ELR (cell line): ENCODE measurements at places on chromosomes 3 and 15.

GRCh38 chr3:173911446-173911845 lies 513.9 kb downstream of the NLGN1 start:
- DNase-seq: no peak

DNA sequence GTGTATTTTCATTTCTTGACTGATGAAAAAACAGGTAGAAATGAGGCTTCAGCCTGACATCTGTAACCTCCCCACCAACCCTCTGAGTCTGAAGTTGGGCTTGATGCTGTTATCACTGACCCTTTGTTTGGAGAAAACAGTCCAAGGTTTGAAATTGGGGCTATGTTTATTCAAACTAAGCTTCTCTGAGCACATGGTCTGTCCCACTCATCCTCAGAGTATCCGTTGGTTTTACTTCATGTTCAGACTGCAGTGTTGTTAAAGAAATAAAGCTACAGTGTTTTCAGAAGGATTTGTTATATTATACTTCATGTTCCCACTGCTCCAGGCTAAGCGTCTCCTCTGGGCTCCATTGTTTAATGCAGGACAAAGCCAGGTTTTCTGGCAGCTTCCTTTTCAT lies 6.0 kb downstream of the MAPKBP1 start:
- no peak for DNase-seq

DNA sequence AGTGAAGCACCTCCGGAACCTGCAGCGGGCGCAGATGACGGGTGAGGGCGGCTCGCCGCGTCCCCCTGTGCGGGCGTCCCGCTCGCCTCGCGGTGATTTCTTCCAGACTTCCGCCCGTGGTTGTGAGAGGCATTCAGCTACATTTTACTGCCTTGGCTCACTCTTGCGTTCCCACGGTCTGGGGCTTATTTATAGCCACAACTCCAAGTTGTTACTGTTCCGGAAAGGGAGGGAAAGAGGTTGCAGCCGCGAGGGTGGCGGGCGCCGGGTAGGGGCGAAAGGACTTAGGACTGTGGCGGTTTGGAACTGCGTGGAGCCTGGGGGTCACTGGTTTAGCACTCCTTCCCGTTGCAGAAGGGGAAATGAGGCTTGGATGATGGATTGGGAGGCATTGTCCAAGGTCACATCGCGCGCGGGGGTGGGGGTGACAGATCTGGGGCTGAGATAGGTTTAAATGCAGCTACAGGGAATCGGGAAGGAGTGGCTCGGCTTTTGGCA lies 1.1 kb downstream of the HES1 start:
- peak; percentile 76 for DNase-seq

- no peak for DNase-seq
These were observed 420.6 kb downstream of the SHQ1 start for GRCh38 chr3:72427624-72428023.

GRCh38 chr15:27482287-27482686 lies 511.3 kb downstream of the GABRG3 start:
- DNase-seq: no peak

- DNase-seq: peak; percentile 66
These were observed 10.6 kb downstream of the TPM1 start for GRCh38 chr15:63052961-63053698.

- no peak for DNase-seq
These were observed 33.2 kb upstream of the RPP14 start for GRCh38 chr3:58272891-58273290.

DNA sequence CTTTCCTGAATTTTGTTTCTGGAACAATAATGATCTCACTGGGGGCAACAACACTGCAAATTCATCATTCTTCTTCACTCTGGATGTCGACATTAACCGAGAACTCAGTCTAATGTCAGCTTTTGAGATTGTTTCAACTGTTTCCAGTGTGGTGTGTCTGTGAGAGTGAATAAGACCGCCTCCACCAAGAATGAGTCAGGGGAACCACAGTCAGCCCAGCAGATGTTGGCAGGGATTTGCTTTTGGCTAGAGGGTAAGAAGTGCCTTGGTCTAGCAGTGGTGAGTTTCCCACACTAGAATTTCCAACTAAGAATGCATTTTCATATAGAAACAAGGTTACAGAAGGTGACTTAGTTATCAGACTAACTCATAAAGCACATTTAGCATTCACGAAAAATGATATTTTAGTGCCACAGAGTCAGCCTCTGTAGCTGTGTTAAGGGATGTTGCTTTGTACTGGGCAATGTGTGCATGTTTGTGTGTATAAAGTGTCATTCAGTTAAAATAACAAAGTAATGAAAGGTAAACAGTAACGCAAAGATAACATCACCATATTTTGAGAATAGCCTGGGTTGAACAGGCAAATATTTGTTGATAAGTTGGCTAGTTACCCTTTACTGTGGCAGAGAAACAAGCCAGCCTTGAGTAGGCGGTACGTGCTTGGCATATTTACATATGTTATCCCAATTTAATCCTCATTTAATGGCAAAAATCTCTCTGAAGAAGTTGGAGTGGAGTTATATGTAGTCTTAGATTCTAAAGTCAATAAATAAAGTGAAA lies 33.8 kb downstream of the DRD3 start:
- peak; percentile 80 for DNase-seq
